ENCODE measurements at places on chromosomes 16 and 17.

DNA sequence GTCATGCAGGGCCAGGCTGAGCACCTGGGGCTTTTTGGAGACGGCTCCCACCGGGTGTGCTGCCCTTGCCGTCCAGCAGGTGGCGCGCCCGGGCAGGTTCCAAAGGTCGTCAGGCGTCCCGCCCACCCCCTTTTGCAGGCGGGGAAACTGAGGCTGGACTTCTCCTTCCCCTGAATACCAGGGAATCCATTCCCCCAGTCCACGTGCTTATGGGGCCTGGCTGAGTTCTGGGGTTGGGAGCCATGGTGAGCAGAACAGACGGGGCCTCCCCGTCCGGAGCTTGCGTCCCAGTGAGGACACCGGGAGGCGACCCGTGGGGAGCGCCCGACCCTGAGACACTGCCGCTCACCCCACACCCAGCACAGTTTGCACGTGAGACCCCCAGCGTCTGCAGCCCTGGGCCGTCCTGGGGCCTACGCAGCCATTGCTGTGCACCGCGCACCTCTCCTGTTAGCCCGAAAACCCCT is 51.8 kb upstream of the JPH3 start:
- DNase-seq, result peak; percentile 26

DNA sequence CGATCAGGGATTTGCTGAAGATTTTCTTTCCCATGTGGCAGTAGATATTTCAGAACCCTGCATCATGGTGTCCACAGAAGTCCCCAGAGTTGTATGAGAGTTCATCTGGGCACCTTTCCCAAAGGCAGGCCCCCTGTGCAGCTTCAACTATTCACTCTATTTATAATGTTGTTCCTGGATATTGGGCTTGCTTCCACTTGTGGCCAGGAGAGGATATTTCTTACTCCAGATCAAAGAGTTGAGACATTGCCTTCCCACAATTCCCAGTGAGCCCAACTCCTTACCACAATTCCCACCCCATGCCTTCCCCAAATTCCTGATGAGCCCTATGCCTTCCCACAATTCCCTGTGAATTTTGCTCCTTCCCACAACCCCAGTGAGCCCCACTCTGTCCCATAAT is 206.9 kb downstream of the WWOX start:
- DNase-seq, result no peak

- no peak for DNase-seq
Measured at GRCh38 chr17:29562615-29563014, 4.2 kb downstream of the ABHD15 start.

GRCh38 chr16:29815032-29815721 is 775 bp upstream of the PAGR1 start:
- peak; percentile 52 for DNase-seq

All from stimulated activated CD8-positive, alpha-beta memory T cell treated with anti-CD3 and anti-CD28 coated beads, Interleukin-7, amount 100 ng/mL, for 4 hours (primary cell).